ENCODE measurements at places on chromosomes 1 and 21. TPM values are rescaled to one million over a fixed set of nuclear protein-coding genes. Genes with fewer than 3 reads are reported as not detected.

Gene AADACL4
- not detected for total RNA-seq

DNA sequence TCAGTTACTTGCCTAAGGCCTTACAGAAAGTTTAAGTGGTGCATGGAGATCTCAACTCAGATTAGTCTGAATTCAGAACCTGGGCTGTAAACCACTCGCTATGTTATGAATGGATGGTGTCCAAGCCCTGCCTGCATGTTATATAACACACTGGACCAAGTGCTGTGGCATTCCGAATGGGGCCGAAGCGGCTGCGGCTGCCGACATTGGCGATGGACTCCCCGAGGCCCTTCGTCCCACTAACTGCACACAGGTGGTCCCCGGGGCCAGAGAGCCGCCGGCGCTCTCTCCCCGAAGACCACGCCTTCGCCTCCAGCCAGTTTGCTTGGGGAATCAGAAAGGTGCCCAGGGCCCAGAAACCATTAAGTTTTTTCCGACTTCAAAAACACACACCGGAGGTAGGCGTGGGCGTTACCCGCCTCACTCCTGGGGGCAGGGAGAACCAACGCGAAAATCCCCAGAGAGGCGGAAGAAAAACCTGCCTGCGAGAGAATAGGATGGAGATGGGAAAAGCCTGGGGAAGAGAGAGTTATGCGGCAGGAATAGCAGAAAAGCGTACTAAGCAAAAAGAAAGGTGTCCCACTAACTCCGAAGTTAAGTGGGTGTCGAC, 579 bp upstream of the TENT5C start:
- DNase-seq, result peak; percentile 13

GRCh38 chr1:74432325-74432724, 80.1 kb downstream of the LRRC53 start:
- no peak for DNase-seq

GRCh38 chr1:7382971-7383370, 388.1 kb upstream of the VAMP3 start:
- DNase-seq, result no peak

DNA sequence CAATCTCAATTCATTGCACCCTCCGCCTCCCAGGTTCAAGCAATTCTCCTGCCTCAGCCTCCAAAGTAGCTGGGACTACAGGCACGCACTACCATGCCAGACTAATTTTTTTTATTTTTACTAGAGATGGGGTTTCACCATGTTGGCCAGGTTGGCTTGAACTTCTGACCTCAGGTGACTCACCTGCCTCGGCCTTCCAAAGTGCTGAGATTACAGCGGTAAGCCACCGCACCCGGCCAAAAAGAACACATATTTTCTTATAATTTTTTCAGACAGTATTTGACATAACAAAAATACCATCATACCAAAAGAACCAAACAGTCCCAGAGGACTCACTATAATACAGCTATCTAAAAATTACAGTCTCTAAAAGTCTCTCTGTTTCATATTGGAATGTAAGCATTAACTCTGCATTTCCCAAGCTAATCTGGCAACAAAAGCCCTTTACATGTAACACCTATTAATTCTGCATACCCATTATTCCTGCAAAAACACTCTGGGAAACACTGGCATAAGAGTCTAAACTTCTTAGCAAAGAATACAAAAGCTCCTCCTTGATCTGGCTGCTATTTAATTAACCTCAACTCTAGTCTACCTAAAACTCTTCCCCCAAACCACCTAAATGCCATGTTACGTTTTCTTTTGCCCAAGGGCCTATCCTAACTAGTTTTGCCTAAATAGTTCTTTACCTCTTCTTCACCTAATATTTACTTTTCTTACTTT, 26.9 kb downstream of the WDR26 start:
- no peak for DNase-seq

DNA sequence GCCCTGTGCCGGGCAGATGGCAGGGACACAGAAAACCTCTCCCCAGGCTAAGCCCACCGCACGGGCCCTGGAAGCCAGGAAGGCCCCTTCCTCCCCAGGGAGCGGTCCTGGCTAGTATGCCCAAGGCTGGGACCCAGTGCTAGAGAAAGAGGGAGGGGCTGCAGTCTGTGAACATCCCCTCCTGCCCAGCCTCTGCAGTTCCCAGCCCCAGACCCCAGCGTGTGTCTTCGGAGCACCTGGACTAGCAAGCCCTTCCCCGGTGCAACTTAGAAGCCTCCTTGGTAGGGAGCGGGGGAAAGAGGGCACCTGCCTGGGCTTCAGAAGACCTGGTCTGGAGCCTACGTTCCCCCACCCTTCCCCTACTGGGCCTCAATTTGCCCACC, 2.1 kb downstream of the PLEKHG5 start:
- no peak for DNase-seq

Measured in fibroblast of villous mesenchyme (primary cell).